ENCODE measurements at places on chromosomes 1 and 21.

DNA sequence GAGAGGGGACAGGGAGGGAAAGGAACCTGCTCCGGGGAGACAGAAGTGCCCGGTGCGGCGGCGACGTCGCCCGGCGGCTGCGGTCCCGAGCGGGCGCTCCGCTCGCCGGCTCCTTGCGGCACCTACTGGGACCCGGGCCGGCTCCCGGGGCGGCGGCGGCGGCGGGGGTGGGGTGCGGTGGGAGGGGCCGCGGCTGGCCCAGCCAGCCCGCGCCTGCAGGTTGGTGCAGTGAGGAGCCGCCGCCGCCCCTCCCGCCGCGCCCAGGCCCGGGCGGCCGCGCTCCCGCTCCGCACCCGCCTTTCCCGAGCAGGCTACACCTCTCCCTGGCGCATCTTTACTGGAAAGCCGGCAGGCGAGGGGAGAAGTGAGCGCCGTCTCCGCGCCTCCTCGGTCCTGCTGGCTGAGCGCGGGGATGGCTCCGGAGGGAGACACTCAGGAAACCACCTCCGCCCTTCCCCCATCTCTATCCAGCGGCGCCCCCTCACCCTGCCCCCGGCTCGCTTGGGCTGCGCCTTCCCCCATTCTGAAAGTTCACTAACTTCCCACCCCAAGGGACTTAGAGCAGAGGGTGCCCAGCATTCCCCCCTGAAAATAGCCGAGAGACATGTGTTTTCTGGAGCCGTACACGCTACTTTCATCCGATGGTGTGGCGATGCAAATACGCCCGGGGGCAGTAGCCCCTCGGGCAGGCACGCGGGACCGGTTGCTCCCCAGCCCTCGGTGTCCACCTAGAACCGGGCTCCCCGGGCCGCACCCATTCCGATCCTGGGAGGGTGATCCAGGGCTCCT, at the start of gene PLD5:
TSS of gene PLD5 (minus strand) at position 127 of the 789 bp plus-strand sequence.
- DNase-seq: no peak

DNA sequence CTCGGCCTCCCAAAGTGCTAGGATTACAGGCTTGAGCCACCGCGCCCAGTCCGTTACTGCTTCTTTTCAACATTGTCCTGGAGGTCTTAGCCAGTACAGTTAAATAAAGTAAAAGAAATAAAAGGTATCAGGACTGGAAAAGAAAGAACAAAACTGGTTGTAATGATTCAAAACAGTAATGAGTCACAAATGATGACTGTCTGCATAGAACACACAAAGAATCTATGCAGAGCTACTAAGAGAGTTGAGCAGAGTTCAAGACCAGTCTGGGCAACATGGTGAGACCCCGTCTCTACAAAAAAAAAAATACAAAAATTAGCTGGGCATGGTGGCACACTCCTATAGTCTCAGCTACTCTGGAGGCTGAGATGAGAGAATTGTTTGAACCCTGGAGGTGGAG, 23.4 kb downstream of the BCAR3 start:
- peak; percentile 59 for DNase-seq

DNA sequence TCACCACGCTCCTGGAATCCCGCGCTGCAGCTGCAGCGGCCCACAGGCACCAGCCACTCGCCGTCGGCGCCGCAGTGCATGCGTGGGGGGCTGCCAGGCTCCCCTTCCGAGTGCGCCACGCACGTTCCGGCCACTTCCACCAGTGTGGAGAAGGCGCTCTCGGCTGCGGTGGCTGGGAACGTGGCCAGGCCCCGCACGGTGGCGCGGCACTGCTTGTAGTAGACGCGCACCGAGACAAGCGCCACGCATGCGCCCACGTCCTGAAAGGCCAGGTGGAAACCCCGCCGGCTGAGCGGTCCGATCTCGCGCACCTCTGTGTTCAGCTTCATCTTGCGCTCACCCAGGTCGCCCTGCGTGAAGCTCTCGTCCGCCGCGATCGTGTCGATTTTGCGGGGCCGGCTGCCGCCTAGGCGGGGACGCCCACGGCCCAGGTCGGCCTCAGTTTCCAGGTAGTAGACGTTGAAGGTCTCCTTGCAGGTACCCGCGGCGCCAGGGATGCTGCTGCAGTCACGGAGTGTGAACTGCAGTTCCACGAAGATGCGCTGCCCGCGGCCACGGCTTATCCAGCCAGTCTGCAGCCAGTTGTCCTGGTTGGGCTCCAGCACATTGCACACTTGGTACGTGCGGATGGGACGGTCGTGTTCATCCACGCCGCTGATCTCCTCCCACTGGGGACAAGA, 3.4 kb downstream of the EPHA10 start:
- no peak for DNase-seq

GRCh38 chr1:154384650-154385489, 20.3 kb upstream of the IL6R start:
- no peak for DNase-seq

- no peak for DNase-seq
Observed at GRCh38 chr1:245600658-245601057, 445.9 kb downstream of the KIF26B start.

DNA sequence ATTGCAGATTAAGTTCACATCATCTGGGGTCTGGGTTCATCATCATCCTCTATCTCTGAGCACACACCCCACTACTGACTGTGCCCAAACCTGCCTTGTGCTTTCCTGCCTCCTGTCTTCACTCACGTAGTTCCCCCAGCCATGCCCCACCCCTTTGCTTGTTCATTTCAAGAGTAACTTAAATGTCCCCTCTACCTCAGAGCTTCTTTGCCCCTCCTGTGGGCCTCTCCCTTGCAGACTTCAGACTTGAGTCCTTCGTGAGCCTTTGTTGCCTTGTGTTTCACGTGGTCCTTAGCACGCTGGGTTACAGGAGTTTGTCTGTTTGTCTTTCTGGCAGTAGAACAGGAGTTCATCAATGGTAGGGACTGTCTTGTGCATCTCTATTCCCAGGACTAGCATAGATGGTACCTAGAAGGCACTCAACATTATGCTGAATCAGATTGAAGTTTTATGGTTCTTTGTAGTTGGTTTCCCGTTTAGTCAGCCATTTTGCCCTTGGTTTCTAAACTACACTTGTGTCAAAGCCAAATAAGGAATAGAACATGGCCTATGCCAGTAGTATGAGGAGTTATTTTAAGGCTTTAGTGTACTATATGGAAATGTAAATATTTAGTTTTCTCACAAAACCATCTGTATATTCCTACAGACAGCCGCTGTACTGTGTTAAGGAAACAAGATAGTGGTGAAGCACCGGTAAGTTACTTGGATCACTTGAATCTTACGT, 86.2 kb downstream of the TTC3 start:
- no peak for DNase-seq

- peak; percentile 62 for DNase-seq
Observed at GRCh38 chr1:61453111-61453961, 271.6 kb downstream of the TM2D1 start.

GRCh38 chr1:221069178-221069903, 190.1 kb downstream of the HLX start:
- no peak for DNase-seq
